GDM1 (cell line): ENCODE measurements at places on chromosomes 3 and 15.

DNA sequence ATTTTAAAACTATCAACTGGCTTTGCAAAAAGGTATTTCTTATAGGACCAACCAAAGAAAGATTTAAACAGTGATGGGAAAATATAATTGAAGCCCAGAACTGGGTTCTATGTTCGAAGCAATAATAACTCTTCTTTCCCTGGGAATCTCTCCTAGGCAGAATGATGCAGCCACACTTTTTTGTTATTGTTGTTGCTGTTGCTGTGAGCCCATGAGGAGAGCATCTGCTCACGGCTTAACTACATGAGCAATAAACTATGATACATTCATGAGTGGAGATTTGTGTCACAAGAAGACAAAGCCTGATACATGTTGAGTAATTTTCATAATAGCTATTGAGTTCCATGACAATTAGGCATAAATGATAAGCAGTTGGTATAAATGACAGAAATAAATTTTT lies 80.5 kb downstream of the CRTC3 start:
- DNase-seq, result no peak

DNA sequence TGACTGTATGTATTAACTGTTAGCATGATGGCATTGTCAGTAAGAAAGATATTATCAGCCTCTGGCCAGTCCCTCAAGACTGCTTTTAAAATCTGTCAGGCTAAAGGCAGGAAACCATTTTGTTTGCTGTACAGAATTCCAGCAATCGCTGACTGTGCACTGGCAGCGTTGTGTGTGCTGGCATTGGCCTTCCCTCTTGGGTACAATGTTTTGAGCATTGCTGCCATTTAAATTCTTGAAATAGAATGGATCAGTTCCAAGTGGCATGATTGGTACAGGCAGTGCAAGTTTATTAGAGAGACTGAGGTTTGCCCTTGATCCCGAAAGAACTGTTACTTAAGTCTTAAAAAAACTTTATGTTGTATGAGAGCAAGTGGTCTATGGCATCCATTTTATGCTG lies 788.7 kb downstream of the OTOL1 start:
- DNase-seq, result no peak

- DNase-seq, result no peak
Observed at GRCh38 chr15:77865106-77865610, 212.4 kb downstream of the TBC1D2B start.

GRCh38 chr3:107297597-107297996 lies 79.6 kb upstream of the CCDC54 start:
- no peak for DNase-seq

DNA sequence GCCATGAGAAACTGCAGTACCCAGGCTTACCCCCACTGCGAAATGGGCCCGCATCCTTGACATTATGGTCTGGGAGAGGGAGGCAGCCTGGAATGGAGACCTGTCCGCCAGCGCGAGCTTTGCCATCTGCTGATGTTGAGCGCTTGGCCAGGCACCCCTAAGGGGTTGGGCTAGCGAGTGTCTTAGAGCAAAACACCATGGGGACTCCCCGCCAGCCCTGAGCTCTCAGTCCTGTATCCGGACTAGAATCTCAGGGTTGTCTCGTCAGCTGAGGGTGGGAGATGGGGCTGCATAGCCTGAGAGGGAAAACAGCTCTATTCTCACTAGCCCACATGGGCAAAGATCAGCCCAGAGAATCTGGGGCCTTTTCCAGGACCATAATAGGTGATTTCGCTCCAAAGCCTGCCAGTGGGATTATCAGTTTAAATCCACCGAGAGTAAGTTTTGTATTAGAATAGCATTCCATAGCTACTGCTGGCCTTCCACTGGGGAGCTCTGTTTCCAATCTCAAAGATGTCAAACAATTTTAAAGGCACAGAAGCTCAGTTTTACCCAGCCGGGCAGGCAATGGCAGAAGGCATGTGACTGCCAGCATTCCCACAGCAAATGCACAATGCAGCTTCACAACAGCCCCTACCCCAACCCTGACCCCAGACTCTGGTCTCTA lies 167.5 kb upstream of the TPM1 start:
- DNase-seq, result no peak

- DNase-seq, result no peak
Observed at GRCh38 chr3:187880441-187880840, 135.2 kb upstream of the BCL6 start.

GRCh38 chr3:132785292-132785691 lies 63.1 kb upstream of the NPHP3 start:
- no peak for DNase-seq

GRCh38 chr3:33062866-33063265 lies 34.1 kb downstream of the GLB1 start:
- DNase-seq, result no peak

GRCh38 chr15:62392376-62392775 lies 227.3 kb upstream of the C2CD4B start:
- DNase-seq, result no peak

DNA sequence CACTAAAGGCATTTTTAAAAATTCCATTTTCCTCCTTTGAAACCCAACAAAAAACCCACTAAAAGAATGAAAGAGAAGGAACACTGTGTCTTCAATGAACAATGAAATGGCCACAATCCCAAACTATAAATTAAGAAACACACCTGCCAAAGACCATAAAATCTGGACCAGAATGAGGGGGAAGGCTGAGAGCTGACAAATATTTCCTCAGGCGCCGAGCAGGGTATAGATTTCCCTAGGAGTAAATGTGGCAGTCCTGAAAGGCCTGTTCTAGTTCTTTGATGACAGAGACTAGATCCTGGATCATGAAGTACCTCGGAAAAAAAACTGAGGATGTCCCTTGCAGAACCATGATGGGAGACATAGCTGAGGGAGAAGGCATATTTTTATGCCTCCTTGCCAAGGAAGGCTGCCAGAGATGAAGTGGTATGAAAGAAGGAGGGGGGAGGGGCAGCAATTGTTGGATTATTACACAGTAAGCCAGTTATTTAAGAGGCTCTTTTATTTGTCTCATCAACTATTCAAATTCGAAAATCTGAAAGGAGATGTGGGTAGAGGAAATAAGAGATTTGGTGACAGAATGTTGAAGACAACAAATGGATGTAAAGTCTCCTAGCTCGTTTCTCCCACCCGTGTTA lies 275.3 kb upstream of the GOLGA6L4 start:
- no peak for DNase-seq

DNA sequence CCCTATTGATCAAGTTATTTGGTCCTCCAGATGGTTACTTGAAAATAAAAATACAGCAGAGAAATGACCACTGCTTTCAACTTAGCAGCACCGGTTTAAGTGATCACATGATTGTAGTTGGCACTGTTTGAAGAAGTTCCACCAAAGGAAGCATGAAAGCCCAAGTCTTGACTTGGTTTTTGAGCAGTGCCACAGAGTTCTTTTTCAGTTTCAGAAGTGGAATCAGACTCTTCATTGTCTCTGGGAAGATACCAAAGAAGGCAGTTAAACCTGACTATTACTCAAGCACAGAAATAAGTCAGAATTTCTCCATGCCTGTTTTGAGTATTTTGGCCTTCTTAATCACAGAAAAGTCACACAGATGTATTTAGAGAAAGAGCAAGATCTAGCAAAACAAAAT lies 66.7 kb downstream of the BBX start:
- DNase-seq, result no peak

- DNase-seq, result no peak
Observed at GRCh38 chr3:3516384-3516783, 282.8 kb upstream of the LRRN1 start.

DNA sequence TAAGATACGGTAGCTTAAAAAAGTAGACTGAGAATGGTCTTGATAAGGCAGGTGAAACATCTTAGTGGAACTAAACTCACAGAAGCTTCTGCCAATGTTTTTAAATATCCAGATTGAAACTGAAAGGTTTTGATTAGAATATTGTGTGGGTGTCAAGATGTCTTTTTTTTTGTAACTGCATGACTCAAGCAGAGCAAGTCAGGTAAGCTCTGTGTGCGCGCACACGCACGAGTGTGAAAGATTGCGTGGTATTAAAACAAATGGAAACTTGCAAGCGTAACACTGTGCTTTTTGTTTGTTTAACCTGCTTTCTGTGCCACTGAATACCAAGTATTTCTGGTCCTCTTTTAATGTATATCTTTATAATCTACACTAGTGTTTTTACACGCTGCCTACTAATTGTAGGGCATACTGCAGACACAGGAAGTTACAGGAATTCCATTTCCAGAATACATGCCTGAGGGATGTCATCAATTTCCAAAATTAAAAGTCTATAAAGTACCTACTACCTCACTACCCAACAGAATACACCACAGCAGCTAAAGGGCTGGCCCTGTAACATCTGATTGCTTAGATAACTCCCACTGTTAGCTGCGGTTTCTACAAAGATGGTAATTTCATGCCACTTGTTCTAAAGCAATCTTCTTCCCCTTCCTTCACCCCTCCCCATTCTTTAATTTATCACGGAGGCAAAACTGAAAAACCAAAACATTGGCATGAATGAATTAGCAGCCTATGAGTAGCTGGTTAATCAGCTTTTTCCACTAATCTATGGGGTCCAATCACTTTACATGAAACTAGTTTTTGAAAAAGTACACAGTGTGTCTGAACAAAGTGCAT lies 472.8 kb downstream of the SHQ1 start:
- no peak for DNase-seq

DNA sequence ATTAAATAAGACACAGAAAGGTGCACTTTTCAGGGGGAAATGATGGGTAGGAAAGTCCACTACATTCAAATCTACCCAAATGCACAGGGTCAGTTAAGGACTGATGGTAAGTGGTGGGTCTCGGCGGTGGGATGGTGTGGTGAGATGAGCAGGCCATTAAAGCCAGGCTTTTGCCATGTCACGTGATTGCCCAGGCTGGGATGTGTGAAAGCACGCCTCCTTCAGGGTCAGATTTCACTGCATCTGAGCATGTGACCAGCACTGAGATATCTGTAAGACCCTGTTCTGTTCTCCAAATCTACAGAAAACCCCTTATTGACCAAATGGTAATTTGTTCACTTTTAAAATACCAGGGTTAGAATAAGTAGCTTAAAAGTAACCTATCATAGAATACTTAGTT lies 301.5 kb downstream of the MEX3B start:
- DNase-seq, result no peak

DNA sequence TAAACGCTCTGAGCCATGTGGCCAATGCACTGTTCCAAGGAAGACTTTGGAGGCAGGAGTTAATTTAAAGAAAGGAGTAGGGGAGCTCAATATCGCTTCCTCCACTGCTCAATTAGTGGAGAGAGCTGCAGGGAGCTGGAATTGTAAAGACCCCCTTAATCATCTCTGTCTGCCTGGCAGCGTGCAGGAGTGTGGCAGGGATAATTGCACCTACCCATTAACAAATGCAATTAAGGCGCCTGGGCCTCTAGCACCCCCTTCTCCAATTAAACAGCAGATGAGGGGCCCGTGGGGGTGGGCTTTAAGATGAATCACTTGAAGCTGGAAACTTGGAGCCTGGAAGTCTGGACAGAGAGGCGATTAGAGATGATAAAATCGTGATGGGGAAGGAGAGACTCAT lies 61.7 kb upstream of the GLCE start:
- no peak for DNase-seq

DNA sequence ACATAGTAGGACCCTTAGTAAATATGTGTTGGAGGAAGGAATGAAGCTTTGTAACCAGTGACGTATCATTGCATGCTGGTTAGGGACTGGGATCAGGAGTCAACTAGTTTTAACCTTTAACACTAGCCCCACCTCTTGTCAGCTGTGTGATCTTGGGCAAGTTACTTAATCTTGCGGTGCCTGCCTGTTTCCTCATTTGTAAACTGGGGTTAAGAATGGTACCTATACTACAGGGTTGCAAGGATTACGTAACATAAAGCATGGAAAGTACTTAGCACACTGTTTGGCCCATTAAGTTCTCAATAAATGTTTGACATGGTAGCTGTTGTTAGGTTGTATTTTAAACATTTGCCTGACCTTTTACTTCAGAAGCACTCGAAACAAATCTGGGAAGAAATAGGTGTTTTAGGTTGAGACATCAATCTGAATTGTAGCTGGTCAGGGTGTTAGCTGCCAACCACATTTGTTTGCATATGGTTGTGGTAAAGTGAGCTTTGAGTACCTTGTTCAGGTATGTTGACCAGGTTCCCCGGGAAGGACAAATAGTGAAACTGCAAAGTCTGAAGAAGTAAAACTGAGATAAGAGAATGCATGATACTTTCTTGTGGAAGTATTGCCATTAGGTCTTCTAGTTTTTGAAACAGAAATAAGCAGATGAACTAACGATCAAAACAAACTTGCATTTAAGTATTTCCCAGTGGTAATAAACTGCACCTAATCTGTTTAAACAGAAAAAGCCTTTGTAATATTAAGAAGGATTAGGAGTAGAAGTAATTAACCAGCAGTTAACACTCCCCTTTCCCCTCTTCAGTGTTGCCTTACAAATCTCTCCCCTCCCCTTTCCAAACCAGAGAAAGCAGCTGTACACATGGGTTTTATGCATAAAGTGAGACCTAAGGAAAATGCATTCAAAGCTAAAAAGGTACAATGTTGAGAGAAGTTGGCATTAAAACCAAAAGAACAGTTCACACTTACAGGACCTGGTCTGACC lies 25.8 kb upstream of the SCAANT1 start:
- DNase-seq, result no peak

DNA sequence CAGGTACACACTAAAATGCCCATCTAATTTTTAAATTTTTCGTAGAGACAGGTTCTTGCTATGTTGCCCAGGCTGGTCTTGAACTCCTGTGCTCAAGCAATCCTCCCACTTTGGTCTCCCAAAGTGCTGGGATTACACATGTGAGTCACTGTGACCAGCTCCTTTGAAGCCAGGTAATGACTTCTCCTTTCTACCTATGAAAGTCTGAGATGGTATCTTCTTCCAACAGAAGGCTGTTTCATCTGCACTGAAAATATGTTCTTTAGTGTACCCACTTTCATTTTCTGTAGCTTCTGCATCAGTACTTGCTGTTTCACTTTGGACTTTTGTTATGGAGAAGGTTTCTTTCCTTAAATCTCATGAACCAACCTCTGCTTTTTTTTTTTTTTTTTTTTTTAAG lies 8.8 kb downstream of the OIP5 start:
- DNase-seq, result no peak

DNA sequence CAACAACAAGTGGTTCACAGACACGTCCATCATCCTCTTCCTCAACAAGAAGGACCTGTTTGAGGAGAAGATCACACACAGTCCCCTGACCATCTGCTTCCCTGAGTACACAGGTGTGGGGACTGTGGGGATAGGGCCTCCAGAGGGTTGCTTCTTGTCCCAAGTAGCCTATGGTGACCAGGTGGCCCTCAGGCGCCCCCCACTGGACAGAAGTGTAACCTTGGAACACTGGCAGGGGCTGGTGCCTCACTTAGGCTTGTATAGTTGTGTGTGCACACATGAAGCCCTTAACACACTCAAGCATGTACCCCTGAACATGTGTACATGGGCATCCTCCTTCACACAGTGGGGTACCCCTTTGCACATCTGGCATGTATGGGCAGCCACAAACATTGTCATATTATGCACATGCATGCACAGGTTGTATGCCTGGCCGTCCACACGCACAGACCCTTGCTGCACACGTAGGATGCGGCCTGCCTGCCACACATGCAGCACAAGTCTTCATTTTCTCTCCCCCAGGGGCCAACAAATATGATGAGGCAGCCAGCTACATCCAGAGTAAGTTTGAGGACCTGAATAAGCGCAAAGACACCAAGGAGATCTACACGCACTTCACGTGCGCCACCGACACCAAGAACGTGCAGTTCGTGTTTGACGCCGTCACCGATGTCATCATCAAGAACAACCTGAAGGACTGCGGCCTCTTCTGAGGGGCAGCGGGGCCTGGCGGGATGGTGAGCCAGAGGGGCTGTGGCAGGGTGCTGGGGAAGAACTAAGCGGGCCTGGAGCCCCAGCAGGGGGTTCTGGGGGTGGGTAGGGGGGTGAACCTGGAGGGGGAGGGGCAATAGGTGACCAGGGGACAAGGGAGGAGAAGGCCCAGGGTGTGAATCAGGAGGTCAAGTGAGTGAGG lies 11.7 kb upstream of the SEMA3B start:
- no peak for DNase-seq
